ENCODE measurements at places on chromosomes 7 and 10.

- no peak for DNase-seq
Measured at GRCh38 chr10:98921316-98921715, 314.3 kb downstream of the HPSE2 start.

- DNase-seq, result no peak
Measured at GRCh38 chr7:115217373-115217772, 295.5 kb downstream of the MDFIC start.

- no peak for DNase-seq
Measured at GRCh38 chr10:10959666-10960065, 58.0 kb upstream of the CELF2 start.

- DNase-seq, result no peak
Measured at GRCh38 chr7:26532471-26532870, 240.8 kb downstream of the SNX10 start.

DNA sequence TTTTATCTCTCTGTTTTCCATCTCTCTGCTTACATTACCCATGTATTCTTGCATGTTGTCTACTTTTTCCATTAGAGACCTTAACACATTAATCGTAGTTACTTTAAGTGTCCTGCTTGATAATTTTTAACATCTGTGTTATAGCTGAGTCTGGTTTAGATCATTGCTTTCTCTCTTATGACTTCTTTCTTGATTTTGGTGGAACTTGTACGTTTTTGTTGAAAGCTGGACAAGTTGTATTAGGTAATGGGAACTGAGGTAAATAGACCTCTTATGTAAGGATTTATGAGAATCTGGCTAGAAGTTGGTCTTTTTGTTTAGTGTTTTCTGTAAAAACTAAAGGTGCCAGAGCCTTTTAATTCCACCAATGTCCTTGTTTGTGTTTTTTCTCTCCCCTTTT lies 100.8 kb upstream of the LYZL2 start:
- no peak for DNase-seq

GRCh38 chr7:143882020-143882603 lies 19.9 kb downstream of the TCAF1 start:
- DNase-seq, result no peak

- DNase-seq, result no peak
Measured at GRCh38 chr7:70094831-70095230, 496.6 kb downstream of the AUTS2 start.

DNA sequence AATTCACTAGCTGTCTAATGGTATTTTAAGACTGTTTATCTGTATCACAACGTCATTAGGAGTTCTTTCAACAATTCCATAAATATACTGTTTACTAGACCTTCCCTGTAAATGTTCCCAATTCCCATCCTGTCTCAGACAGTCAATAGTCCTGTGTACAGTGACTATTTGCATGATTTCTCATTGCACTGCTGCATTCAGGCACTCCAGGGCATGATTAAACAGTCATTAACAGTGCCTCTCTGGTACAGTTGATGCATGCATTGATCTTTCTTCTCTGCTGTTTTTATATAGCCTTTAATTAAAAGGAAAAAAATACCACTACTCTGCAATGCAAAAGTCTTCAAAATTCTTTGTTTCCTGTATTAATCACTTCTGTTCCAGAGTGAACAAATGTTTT lies 51.5 kb upstream of the MTURN start:
- no peak for DNase-seq

DNA sequence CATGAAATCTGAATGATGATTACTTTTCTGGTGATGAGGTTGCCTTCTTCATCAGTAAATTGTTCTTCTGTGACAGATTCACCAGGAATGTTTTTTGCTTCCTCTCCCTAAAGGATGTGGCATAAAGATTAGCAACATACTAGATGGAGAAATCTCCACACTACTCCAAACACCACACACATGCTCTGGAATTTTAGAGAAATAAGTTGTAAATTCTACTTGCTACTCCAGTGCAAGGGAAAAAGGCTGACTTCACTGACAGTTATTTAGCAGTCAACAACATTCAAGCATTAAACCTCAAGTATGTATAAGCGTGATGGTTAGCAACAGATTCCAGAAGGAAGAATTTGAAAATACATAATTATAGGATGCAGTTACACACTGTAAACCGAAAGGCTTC lies 137.9 kb upstream of the CCDC6 start:
- DNase-seq, result no peak

DNA sequence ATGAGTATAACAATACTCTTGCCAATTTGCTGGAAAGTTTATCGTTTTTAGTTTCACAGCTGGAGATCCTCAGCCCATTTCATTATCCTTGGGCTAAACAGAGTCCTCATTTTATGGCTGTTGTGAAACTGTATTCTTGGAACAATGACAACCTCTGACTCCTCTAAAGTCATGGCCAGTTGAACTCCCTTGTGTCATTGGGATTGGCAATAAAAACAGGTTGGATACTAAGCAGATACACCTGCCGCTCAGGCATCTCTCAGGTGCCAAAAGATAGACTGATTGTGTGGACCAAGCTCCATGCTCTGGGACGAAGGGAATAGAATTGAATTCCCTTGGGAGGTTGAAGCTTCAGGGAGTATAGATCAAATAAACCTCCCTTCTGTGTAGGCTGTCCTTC lies 182.2 kb downstream of the WDR11 start:
- DNase-seq, result no peak

- peak; percentile 74 for DNase-seq
Measured at GRCh38 chr10:110226926-110227641, 19.7 kb downstream of the MXI1 start.

- no peak for DNase-seq
Measured at GRCh38 chr10:95758351-95759025, 2.5 kb downstream of the ENTPD1 start.

GRCh38 chr7:34236057-34236456 lies 330.7 kb downstream of the BMPER start:
- no peak for DNase-seq

GRCh38 chr7:5462216-5462615 lies 38.6 kb upstream of the TNRC18 start:
- DNase-seq, result no peak

GRCh38 chr7:20466543-20467021 lies 135.9 kb downstream of the ITGB8 start:
- DNase-seq, result no peak

DNA sequence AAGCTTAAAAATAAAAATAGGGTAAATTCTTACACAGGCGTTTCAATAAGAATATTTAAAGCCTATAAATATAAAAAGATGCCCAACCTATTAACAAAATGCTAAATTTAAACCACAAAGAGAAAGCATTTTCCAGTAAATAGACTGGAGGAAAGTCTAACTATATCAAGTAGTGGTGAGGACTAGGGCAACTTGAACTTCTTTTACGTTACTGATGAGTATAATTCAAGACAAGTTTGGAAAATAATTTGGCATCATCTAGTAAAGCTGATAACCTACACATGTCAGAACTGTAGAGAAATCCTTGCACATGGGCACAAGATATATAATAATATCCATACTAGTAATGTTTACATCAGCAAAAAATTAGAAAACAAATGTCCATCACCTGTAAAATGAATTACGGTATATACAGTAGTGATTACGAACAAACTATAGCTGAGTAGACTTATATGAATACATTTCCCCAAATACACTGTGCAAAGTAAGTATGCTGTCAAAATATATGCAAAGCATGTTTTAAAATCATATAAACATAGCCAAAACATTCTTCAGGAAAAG lies 27.4 kb downstream of the CRPPA start:
- no peak for DNase-seq

GRCh38 chr10:124325633-124325914 lies 93.1 kb downstream of the OAT start:
- DNase-seq, result no peak

DNA sequence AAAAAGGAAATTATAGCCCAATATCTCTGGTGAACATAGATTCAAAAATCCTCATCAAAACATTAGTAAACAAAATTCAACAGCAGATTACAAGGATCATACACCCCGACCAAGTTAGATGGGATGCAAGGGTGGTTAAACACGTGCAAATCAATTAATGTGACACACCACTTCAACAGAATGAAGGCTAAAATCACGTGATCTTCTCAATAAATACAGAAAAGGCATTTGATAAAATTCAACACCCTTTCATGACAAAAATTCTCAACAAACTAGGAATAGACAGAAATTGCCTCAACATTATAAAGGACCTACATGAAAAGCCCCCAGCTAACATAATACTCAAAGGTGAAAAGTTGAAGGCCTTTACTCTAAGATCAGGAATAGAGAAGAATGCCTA lies 590.8 kb upstream of the FZD8 start:
- no peak for DNase-seq

- no peak for DNase-seq
Measured at GRCh38 chr7:78326189-78326588, 527.6 kb downstream of the PHTF2 start.

DNA sequence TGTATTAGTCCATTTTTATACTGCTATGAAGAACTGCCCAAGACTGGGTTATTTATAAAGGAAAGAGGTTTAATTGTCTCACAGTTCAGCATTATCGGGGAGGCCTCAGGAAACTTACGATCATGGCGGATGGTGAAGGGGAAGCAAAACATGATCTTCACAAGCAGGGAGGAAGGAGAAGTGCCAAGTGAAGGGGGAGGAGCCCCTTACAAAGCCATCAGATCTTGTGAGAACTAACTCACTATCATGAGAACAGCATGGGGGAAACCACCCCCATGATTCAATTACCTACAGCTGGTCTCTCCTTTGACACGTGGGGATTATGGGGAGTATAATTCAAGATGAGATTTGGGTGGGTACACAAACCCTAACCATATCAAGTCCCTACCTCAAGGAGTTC lies 85.4 kb downstream of the JAZF1 start:
- DNase-seq, result no peak

- DNase-seq, result no peak
Measured at GRCh38 chr10:91022390-91022789, 101.5 kb upstream of the ANKRD1 start.

Data from stimulated activated CD4-positive, alpha-beta T cell treated with anti-CD3 and anti-CD28 coated beads, Interleukin-1b, Interleukin-23, amount 100 ng/mL, for 4 hours (primary cell).